ENCODE measurements at places on chromosomes 7 and 10. TPM values are rescaled to one million over a fixed set of nuclear protein-coding genes. Genes with fewer than 3 reads are reported as not detected.
A peak's percentile ranks its signal among the peaks of the same experiment; 100 is the strongest.

GRCh38 chr10:6191147-6191546 lies 11.6 kb upstream of the PFKFB3 start:
- DNase-seq: no peak

DNA sequence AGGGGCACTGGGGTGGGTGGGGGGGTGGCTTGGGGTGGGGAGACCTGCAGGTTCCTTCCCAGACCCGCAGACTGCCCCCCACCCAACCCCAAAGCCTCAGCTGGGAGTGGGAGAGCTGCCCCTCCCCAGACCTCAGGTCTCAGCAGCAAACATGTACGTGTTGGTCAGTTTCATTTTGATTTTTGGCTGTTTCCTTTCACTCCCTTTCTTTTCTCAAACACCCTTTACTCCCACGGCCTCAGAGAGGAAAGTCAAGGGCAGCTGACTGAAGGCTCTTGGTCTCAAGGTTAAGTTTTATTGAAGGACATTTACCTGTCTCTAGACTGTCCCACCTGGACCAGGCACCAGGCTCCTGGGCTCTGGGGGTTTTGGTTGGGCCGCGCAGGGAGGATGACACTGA lies 34.1 kb upstream of the HSPB1 start:
- no peak for DNase-seq

DNA sequence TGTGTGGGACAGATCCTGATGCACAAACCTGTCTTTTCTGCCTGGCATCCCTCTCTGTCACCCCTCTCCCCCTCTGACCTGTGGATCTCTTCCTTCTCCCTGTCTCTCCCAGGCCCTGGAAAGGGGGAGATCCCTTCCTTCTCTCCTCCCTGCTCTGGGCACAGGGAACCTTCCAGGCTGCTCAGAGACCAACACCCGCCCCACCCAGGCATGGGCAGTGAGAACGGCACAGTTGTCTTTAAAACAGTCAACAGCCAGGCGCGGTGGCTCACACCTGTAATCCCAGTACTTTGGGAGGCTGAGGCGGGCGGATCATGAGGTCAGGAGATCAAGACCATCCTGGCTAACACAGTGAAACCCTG lies 34.7 kb downstream of the KCNH2 start:
- DNase-seq: no peak

DNA sequence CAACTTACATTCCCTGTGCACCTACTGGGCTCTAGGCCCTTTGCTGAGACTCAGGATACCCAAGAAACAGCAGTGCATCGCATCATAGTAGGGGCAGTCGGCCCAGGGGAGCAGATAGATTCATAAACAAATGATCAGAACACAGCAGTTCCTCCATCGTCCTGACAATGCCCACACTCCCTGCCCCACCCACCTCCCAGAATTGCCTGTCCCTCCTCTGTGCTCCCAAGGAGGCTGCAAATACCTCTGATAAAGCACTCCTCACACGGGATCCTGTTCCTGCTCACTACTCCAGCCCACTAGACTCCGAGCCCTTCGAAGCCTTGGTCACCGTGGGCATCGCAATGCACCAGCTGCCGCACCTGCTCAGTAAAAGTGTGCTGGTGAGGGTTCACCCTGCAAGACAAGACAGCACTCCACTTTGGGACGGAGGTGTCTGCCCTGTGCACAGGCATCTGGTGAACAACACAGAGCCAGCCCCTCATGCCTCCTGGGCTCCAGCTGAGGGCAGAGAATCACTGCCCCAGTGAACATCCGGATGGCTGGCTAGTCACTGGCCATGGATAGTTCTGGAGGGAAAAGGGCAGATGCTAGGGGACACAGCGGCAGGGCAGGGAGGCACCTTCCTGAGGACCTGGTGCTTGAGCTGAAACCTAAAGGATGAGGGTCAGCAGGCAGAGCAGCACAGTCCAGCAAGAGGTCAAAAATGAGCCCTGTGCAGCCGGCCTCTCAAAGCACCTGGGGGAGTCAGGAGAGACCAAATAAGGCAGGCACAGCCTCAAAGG lies 60.7 kb downstream of the TNS3 start:
- DNase-seq: no peak

- DNase-seq: no peak
These were observed 301.9 kb downstream of the CDK14 start for GRCh38 chr7:90897961-90898469.

GRCh38 chr10:104038958-104039752 lies 46.5 kb downstream of the COL17A1 start:
- DNase-seq: no peak

GRCh38 chr7:46026741-46027140 lies 105.7 kb upstream of the IGFBP3 start:
- no peak for DNase-seq

GRCh38 chr10:99394761-99395386 lies 35.5 kb downstream of the GOT1 start:
- no peak for DNase-seq

GRCh38 chr10:101848894-101849351 lies 5.3 kb upstream of the KCNIP2 start:
- DNase-seq: peak; percentile 41

GRCh38 chr10:35347121-35347562 lies 10.8 kb downstream of the CCNY start:
- no peak for DNase-seq

DNA sequence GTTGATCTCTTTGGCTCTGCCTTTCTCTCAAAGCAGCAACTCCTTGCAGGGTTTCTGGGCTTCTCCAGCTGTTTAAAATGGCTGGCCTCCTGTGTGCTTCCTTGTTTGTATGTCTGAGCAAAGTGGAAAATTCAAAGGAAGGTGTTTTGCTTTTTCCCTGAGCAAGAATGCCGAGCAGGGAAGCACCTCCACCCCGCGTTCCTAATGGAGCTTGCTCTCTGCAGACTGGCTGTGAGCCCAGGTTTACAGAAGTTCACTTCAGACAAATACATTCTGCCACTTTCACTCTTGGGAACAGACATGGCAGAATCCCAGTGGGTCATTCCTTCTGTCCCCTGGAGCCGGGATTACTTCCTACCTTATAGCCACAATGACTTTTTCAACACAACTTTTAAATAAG lies 181.8 kb upstream of the AGK start:
- peak; percentile 68 for DNase-seq

- no peak for DNase-seq
These were observed 24.8 kb upstream of the ADARB2 start for GRCh38 chr10:1762076-1762475.

GRCh38 chr10:119362122-119362521 lies 154.8 kb downstream of the GRK5 start:
- peak; percentile 68 for DNase-seq

- no peak for DNase-seq
These were observed 299.8 kb upstream of the NEBL start for GRCh38 chr10:21196822-21197395.

DNA sequence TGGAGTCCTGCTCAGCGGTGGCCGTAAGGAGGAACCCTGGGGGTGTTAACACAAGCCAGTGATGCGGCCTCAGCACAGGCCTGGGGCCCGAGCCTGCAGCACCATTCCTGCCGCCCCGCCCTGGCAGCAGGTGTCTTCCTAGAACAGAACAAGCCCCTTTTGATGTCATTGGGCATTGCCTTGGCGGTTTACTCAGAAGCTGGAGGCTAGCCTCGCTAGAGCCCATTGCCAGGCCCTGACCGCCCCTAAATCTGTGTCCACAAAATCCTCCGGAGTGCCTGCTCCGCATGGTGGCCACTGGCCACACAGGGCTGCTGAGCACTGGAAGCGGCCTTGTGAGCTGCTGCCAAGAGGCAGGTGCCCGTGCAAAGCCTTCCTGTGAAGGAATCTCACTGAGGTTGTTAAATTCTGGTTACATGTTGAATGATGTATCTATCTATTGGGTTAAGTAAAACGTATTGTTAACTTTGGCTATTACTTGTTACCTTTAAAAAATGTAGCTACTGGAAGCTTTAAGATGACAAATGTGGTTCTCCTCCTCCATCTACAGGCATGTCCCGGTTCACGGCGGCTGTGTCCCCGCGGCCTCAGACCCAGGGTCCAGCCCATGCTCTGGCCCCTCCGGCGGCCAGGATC lies 1.2 kb upstream of the INPP5A start:
- DNase-seq: no peak

DNA sequence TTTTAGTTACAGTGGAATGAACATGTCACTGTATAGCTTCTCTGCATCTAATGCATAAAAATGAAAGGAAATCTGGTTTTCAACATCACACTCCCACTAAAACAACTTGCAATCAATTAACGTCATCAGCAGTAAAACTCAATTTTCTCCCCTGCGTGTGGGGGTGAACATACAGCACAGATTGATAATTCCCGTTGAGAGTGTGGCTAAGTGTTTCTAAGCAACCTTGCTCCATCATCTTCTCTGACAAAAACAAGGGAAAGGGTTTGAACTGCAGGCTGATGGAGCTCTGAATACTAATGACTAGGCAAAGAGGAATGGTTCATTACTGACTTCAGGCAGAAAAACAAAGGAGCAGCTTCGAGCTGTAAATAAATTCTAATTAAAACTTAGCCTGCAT lies 238.3 kb downstream of the PARD3 start:
- no peak for DNase-seq

GRCh38 chr10:86547296-86547695 lies 25.7 kb upstream of the WAPL start:
- DNase-seq: no peak

DNA sequence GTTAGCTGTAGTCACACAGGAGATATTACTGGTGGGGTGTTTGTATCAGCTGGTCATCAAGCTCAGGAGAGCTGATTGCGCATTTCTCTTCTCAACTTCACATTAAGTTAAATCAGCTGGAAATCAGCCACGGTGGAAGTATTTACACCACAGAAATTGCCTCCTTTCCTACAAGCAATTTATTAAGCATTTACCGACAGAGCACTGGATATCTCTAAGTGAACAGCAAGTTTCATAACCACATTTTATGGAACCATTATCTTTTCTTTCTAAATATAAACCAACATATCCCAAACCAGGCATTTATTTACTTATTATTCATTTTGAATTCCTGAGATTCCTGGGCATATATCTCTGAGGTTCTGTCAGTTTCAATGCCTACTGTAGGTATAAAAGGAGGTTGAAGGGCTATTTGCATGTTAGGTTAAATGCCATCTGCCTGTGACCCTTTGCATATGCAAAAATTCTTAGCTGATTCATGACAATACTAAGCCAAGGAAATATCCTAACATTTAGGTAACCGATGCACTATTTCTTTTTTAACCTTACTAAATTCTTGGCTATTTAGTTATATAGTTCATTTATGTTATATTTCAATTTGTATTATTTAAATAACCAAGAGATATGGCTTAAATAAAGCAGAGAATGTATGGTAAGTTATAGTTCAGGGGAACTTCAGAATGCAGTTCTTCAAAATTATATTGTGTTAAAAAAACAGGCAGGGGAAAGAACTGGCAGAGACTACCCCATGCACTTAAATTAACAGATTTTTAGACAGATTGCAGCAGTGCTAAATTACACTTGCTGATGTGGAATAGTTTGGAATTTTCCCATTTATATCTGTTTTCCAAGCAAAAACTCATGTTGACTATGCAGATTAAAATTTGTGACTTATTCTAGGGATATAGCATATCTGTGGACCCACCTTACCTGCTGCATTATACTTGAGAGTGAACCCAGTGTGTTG lies 56.8 kb downstream of the DYNC1I1 start:
- DNase-seq: no peak

DNA sequence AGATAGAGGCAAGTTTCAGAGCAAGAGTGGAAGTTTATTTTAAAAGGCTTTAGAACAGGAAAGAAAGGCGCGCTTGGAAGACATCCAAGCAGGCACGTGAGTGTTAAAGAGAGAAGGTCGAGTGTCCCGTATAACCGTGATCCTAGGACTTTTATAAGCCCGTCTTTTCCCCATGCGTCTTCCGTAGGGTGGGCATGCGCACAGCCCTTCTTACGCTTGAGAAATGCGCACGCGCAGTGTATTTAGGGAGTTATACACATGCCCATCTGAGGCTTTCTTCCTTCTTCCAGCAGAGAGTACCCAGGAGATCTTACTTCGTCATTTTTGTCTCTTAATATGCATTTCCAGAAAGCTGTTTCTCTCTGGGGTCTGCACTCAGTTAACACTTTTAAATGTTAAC lies 52.4 kb downstream of the CALD1 start:
- no peak for DNase-seq

GRCh38 chr7:149791411-149792219 lies 18.2 kb upstream of the ZNF467 start:
- DNase-seq: no peak

DNA sequence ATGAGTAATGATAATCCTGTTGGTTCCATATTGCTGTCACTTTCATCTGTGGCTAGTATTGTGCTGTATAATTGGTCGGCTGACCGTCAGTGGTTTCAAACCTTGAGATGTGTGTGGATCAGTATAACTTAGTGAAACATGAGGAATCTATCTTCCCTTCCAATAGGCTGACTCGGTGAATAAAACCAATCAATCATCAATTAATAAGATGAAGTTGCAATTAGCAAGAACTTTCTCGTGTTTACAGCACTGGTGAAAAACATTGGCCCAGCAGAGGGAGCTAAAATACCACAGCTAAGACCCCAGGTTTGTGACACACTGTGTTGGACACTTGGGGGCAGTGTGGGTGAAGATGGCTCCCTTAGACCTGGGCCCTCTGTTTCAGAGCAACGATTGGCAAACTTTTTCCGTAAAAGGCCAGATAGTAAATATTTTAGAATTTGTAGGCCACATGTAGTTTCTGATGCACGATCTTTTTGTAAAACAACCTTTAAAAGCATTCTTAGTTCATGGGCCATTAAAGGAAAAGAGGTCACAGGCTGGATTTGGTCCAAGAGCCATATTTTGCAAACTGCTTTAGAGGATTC lies 47.8 kb downstream of the STRA8 start:
- DNase-seq: peak; percentile 77

The LLCFC1 gene
- total RNA-seq: not detected

The CASTOR2 gene
- 2.4 TPM for total RNA-seq

The ASIC3 gene
- total RNA-seq: 2.2 TPM

The FRG2B gene
- not detected for total RNA-seq

The AEBP1 gene
- 9.4 TPM for total RNA-seq

The ZNF853 gene
- total RNA-seq: 0.10 TPM

The RET gene
- total RNA-seq: 1.1 TPM

The OIT3 gene
- total RNA-seq: 25.2 TPM

The FAM24B gene
- 0.60 TPM for total RNA-seq

The DENND2A gene
- 2.5 TPM for total RNA-seq

The FAM25G gene
- total RNA-seq: not detected

The TMEM26 gene
- total RNA-seq: 0.35 TPM

The SLC26A3 gene
- 0.93 TPM for total RNA-seq

The GSTO1 gene
- 194 TPM for total RNA-seq

The PRTFDC1 gene
- total RNA-seq: 0.63 TPM

The TAC1 gene
- total RNA-seq: not detected
